Activated CD8-positive, alpha-beta memory T cell treated with anti-CD3 and anti-CD28 coated beads for 1 hour (primary cell): ENCODE measurements at places on chromosomes 2 and 18.
A peak's percentile ranks its signal among the peaks of the same experiment; 100 is the strongest.

- no peak for DNase-seq
Measured at GRCh38 chr2:65390134-65390533, 42.3 kb downstream of the SPRED2 start.

DNA sequence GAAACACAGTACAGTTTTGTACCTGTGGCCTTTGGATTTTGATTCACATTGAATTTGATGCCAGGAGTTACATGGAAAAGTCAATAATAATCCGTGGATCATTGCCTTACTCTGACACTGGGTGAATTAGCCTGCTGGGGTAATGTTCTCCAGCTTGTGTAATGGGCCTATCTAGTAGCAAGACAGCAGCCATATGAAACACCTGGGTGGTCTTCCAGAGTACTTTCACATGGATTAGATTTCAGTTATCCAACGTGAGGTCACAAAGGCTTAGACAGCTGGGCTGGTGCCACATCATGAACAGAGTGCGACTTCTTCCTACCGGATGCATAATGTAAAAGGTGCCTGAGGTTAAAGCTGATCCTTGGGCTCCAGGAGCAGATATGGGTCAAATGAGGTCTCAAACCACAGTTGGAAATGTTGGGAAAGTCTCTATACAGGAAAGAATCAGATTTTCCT lies 486.8 kb downstream of the PARD3B start:
- DNase-seq: no peak

DNA sequence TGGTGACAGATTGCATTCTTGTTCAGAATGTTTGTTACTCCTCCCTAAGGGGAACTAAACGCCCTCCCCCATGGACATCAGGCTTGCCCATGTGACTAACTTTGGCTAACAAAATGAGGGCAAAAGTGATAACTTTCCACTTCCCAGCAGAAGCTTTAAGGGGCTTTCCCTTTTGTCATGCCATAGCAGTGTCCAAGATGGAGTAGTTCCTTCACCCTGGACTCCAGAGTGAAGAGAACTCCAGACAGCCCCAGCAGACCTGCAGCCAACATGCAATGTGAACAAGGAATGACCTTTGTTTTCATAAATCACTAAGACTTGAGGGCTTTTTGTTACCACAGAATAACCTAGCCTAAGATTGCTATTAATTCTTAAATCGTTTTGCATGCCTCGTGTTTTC lies 163.5 kb downstream of the ZEB2 start:
- DNase-seq: no peak

GRCh38 chr2:202133909-202134265 lies 60.8 kb downstream of the KIAA2012 start:
- DNase-seq: no peak

- DNase-seq: no peak
Measured at GRCh38 chr2:240205348-240205747, 64.9 kb upstream of the OTOS start.

DNA sequence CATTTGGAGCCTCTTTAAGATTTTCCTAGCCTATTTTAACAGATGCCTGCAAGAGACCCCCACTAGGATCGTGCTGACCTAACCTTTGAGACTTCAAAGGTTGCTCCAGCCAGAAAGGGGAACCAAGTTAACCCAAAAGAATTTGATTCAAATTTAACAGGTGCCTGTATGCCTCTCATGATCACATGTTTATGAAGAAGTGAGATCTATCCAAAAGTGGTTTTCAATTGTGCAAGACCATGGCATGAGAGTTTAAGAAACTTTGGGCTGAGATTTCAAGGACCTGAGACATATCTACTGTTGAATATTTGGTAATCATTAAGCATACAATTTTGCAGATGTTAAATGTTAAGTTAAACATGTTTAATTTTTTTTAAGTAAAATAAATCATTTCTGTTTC lies 1.3 kb upstream of the RSAD2 start:
- no peak for DNase-seq

- DNase-seq: peak; percentile 17
Measured at GRCh38 chr2:240232961-240233884, 92.8 kb upstream of the OTOS start.

GRCh38 chr2:221710744-221711143 lies 138.6 kb upstream of the EPHA4 start:
- no peak for DNase-seq

- no peak for DNase-seq
Measured at GRCh38 chr2:200810998-200811332, 745 bp upstream of the BZW1 start.

GRCh38 chr2:71713581-71714580 lies 260.5 kb downstream of the DYSF start:
- DNase-seq: no peak

DNA sequence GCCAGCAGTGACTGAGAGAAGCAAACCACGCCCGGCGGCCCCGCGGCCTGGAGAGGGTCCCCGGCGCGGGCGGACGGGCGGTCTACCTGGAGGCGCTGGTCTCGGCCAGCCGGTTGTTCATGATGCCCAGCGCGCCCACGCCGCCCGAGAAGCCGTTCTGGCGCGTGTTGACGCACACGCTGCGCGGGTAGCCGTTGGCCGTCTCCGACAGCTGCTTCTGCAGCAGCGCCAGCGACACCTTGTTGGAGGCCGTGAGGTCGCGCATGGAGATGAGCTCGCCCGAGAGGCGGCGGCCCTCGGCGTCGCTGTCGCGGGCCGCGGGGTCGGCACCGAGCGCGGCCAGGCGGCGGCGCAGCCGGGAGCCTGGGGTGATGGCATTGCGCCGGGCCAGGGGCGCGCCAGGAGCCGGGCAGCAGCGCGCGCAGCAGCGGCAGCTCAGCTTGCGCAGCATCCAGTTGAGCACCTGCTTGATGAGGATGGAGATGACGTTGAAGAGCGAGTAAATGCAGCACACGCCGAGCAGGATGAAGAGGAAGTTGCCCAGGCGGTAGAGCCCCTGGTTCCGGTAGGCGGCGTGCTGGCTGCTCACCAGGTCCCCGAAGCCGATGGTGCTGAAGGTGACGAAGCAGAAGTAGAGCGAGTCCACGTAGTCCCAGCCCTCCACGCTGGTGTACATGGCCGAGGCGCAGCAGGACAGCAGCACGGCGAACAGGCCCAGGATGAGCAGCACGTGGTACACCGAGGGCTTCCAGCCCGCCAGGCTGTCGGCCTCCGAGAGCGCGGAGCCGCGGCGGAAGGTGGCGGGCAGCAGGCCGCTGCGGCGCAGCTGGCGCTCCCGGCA lies 118.1 kb downstream of the MSH2 start:
- DNase-seq: peak; percentile 45
